ENCODE measurements at places on chromosomes 7 and 10.
A peak's percentile ranks its signal among the peaks of the same experiment; 100 is the strongest.

DNA sequence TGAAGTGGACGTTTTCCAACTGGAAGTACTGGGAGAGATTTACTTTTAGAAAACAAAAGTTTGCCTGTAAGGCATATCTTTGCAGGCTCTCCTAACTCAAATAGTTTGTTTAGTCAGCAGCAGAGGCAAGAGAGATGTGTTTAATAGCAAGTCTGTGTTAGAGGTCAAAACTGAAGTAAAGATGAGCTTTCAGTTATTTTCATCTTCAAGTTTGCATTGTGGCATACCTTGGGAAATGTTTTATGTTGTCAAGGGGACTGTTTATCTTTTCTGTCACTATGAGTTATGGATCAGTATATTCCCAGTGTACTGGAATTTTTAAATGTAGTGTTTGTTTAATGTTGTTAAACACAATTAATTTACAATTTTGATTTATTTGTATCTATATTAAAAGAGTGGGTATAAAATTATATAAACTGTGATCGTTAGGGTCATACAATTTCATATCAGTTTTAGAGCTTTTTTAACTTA, 169.7 kb upstream of the PPP1R3A start:
- DNase-seq: no peak

DNA sequence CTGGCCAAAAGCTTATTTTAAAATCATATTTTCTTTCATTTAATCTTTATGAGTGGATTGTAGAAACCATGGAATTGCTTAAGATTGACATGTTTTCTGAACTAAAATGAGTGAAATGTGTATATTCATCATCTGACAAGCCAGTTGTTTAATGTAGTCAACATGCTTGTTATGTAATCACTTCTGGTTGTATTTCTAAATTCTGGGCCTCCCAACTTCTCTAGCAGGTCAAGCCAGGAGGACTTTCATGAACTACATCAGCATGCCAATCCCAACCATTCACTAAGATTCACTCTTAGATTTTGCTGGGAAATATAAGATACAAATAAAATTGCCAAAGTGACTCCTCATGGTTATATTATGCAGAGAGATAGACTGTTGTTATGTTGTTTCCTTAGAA, 21.1 kb upstream of the MAP3K8 start:
- DNase-seq: no peak

GRCh38 chr7:105940109-105940508, 23.0 kb upstream of the CDHR3 start:
- DNase-seq: peak; percentile 26

- DNase-seq: no peak
Measured at GRCh38 chr7:126426652-126427051, 826.1 kb downstream of the GRM8 start.
